ENCODE measurements at places on chromosomes 1 and 21.

GRCh38 chr1:92317836-92318493 lies 19.1 kb downstream of the RPAP2 start:
- no peak for DNase-seq

- DNase-seq = no peak
Measured at GRCh38 chr1:48203287-48203900, 19.1 kb upstream of the SLC5A9 start.

- no peak for DNase-seq
Measured at GRCh38 chr1:79376106-79376505, 369.6 kb upstream of the ADGRL4 start.

GRCh38 chr1:33097137-33097611 lies 16.2 kb downstream of the AZIN2 start:
- DNase-seq = no peak

All from omental fat pad (tissue), 4 donors.